ENCODE measurements at places on chromosomes 3 and 15.

DNA sequence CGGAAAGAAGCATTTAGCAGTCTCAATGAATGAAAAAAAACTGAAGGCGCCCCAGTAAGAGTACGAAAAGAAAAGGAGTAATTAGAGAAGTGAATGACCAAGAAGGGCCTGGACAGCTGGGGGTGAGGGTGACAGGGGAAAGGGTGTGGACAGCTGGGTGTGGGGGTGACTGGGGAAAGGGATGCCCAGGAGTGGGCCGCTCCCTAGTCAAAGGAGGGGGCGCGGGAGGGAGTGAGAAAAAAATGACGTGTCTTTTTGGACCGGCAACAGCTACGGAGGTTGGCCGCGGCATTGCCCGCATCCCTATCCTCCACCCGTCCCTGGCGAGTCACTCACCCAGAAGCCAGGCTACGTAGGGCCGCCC is 274 bp upstream of the ZCWPW2 start:
- no peak for DNase-seq

- no peak for DNase-seq
Measured at GRCh38 chr15:85312929-85313331, 67.5 kb upstream of the AKAP13 start.

DNA sequence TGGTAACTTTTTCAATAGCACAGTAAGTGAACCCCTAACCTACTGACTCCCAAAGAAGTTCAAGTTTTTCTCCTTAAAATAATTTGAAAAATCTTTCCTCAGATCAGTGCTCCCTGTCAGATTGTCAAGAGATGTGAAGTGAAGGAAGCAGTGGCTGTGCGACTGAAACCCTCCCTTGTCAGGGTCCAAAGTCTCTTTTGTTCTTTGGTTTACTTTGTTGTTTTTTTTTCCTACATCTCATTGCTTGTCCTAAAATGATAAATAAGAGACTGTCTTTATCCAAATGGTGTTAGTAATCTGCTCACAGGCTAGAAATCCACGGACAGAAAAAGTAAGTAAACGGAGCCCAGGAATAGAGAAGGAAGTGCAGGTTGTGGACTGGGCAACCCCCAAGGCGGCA is 976 bp upstream of the DPPA4 start:
- no peak for DNase-seq

GRCh38 chr3:53144862-53145712 is 14.9 kb upstream of the RFT1 start:
- DNase-seq = no peak

- DNase-seq = no peak
Measured at GRCh38 chr3:151382671-151383070, 1.9 kb downstream of the P2RY12 start.
